Suppressor macrophage treated with lipopolysaccharide for 1 hour (primary cell): ENCODE measurements at places on chromosomes 7 and 10.

GRCh38 chr7:105775580-105775979 lies 100.8 kb downstream of the ATXN7L1 start:
- DNase-seq, result no peak

DNA sequence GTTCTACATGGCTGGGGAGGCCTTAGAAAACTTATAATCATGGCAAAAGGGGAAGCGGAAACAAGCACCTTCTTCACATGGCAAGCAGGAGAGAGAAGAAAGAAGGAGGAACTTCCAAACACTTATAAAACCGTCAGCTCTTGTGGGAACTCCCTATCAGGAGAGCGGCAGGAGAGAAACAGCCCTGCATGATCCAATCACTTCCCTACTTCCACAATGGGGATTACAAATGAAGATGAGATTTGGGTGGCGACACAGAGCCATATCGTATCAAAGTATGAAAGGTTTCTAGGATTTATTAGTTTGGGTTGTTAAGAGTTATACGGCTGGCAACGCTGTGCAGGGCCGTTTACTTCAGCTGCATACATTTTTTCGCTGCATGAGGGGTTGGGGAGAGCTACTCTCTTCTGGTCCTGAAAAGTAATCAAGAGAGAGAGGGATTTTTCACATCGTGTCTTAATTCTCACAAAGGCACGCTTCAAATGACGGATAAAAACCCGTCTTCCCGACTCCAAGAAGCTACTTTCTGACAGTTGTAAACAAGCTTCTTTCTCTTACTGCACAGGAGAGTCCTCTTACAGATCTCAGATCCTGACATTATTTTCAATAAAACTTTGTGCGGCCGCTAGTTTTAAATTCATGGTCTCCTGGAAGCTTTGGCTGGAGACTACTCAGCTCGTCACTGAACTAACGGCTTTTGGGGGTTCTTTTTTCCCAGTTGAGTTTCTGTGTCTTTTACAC lies 751 bp upstream of the GTPBP10 start:
- peak; percentile 62 for DNase-seq

DNA sequence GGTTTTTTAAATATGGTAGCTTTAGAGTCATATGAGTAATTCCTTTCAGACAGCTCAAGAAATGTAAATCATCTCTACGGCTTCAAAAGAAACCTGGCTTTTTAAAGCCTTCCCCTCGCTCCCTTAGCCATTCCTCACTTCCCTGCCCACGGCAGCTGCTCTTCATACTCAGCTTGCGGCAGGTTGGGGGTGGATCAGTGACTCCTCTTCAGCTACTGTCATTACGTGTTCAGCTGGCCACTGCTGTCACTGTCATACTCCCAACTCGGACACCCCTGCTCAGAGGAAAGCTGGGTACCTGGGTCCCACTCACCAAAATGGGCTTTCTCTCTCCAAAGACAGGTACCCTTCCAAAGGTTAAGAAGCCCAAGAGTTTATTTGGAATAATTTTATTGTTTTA lies 6.6 kb downstream of the YWHAG start:
- peak; percentile 44 for DNase-seq

DNA sequence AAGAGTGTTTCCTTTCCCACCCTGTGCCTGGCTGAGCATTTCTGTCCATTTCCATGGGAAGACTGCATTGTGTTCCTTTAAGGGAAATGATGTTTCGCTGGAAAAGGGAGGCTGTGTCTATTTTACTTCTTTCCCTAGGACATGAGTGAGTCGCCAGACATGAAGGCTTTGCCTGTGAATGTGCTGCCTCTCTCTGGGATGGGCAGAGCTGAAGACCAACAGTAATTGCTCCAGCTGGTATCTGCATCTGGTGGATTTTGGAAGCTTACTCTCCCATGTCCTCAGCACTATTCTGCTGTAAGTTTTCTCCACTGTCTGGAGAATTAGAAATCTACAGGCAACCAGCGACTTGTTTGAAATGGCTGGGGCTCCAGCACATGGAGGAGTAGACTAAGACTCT lies 264.6 kb upstream of the BMPER start:
- no peak for DNase-seq

- no peak for DNase-seq
Observed at GRCh38 chr10:77513781-77514331, 123.8 kb downstream of the KCNMA1 start.

DNA sequence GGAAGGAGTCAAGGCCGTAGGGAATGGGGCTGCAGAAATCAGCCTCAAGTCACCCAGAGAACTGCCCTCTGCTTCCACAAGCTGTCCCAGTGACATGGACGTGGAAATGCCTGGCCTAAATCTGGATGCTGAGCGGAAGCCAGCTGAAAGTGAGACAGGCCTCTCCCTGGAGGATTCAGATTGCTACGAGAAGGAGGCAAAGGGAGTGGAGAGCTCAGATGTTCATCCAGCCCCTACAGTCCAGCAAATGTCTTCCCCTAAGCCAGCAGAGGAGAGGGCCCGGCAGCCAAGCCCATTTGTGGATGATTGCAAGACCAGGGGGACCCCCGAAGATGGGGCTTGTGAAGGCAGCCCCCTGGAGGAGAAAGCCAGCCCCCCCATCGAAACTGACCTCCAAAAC lies 50.2 kb upstream of the PDCD4 start:
- DNase-seq, result no peak

- DNase-seq, result no peak
Observed at GRCh38 chr7:25329815-25330214, 101.5 kb upstream of the NPVF start.

DNA sequence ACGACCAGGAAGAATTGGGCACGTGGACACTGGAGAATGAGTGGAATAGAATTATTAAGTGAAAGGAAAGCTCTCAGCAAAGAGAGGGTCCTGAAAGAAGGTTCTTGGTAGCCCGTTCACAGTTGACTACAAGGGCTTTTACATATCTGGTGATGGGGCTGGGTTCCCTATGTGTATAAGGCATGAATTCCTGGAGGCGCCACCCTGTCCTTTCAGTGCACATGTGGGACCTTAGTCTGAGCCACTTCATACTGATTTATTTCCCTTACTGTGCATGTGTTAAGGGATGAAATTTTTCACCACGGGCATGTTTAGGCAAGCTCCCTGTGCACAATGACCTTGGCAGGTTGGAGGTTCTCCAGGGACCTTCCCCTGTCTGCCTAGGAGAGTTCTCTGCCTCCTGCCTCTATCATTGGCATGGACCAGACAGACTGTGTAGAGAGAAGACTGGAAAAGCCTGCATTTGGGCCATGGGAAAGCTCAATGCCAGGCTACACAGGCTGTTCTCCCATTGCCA lies 145.9 kb upstream of the ITGB1 start:
- DNase-seq, result no peak

GRCh38 chr7:6433784-6434615 lies 13.8 kb downstream of the DAGLB start:
- DNase-seq, result peak; percentile 89

DNA sequence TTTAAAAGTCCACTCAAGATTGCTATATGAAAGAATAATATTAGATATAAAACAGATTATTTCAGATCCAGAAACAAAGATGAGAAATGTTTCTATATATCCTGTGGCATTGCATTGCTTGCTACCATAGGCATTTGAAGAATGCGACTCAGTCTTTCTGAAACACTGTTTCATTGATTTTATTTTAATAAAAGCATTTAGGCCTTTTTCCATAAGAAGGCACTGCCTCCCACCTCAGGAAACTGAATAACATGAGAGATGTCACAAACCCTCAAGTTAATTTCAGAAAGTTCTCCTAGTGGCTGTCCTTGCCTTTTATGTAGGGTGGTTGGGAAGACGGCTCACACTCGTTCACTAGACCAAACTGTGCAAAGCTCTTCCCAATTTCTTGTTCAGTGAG lies 23.3 kb downstream of the PRPS1L1 start:
- no peak for DNase-seq

- DNase-seq, result peak; percentile 36
Observed at GRCh38 chr10:49276596-49276995, 22.4 kb upstream of the C10orf71 start.

DNA sequence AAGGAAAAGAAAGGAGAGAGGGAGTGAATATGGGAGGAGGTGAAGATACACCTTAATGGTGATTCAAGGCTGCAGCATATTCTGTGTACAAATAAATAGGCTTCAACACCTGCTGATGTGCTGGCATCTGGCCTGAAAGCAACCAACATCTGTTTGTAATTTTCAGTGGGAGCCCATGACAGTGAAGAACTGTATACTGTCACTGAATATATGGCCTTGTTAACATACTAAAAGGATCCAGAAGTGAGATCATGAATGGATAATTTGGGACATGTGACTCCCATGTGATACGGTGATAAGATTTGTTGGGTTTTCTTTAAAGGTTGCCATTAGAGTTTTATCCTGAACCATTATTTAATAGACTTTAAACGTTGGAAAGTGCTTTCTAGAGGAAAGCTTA lies 459.3 kb downstream of the CNTNAP2 start:
- no peak for DNase-seq

GRCh38 chr7:132218876-132219275 lies 357.4 kb downstream of the PLXNA4 start:
- DNase-seq, result no peak

- DNase-seq, result peak; percentile 83
Observed at GRCh38 chr10:69335063-69335587, 56.8 kb downstream of the HK1 start.

DNA sequence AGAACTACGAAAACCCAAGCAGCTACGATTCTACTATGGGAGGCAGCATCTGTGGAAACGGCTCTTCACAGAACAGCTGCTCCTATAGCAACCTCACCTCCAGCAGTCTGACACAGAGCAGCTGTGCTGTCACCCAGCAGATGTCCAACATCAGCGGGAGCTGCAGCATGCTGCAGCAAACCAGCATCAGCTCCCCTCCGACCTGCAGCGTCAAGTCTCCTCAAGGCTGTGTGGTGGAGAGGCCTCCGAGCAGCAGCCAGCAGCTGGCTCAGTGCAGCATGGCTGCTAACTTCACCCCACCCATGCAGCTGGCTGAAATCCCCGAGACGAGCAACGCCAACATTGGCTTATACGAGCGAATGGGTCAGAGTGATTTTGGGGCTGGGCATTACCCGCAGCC lies 81.6 kb upstream of the SAMD8 start:
- DNase-seq, result no peak

DNA sequence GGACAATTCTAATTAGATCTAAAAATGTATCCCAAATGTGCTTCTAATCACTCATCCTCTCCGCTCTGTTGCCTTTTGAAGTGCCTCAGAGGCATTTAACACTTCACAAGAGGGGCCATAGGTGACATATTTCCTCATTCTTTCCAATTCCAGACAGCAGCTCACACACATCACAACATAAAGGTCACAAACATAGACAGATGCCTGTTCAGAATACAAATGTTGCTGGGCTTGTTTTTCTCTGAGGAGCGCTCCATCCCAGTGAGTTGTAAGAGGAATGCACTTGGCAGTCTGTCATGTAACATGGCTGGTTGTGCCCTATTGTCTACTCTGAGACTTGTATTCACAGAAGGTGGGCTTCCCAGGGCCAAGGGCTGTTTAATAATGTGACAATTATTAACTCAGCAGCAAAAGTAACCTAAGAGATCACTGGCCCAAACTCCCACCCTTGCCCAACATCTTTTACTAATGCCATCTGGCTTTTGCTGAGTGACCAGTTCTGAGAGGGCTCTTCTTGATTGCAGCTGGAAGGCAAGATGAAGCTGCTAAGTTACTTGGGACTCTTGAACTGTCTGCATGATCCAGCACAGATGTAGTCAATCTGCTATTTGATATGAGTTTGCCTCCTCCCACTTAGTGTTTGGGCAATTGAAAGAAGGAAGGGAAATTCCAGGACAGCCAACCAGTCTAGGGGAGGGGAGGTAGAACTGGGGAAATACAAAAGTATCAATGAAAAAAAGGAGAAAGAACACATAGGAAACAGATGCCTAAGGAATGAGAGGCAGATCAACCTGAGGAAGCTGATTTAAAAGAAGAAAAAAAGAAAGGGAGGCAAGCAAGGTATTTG lies 13.6 kb downstream of the PON2 start:
- peak; percentile 4 for DNase-seq
